ENCODE measurements at places on chromosomes 12 and 14. TPM values are rescaled to one million over a fixed set of nuclear protein-coding genes. Genes with fewer than 3 reads are reported as not detected.

Gene CLEC9A
- total RNA-seq, result not detected

Gene CLEC7A
- 6.0 TPM for total RNA-seq

- no peak overlapping the region for H3K27ac ChIP-seq
- no peaks in the 10 kb centered on the region for H3K4me1 ChIP-seq
- DNase-seq, result no peak
- H3K4me3 ChIP-seq, result no peak overlapping the region
Measured at GRCh38 chr12:104816845-104817503, 141.1 kb downstream of the SLC41A2 start.

GRCh38 chr12:95473231-95473883, 595 bp upstream of the METAP2 start:
- H3K4me3 ChIP-seq, result peak overlapping the region; percentile 97
- peak; percentile 69 for DNase-seq
- H3K27me3 ChIP-seq, result no peaks in the 10 kb centered on the region
- H3K27ac ChIP-seq, result peak overlapping the region; percentile 94

DNA sequence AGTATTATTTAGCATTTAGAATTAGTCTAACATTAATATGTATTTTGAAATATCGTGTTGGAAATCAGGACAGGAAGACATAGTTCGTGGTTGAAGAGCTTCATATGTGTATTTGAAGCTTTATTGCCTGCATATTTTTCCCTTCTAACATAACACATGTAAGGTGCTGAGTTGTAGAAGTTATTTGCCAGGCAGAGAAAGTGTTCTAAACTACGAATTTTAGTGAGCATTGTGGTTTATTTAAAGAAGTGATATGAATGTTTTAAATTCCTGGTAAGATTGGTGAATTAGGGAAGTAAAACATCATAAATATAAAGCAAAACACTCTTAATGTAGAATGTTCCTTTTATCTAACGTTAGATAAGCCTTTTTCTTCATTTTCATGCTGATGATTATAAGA, 2.5 kb downstream of the RASSF3 start:
- H3K27me3 ChIP-seq, result no peaks in the 10 kb centered on the region
- DNase-seq, result no peak
- peak overlapping the region; percentile 91 for H3K4me3 ChIP-seq
- H3K27ac ChIP-seq, result peak overlapping the region; percentile 95
